ENCODE measurements at places on chromosomes 1 and 21.

GRCh38 chr1:209840611-209841010 lies 12.8 kb downstream of the UTP25 start:
- DNase-seq, result no peak

DNA sequence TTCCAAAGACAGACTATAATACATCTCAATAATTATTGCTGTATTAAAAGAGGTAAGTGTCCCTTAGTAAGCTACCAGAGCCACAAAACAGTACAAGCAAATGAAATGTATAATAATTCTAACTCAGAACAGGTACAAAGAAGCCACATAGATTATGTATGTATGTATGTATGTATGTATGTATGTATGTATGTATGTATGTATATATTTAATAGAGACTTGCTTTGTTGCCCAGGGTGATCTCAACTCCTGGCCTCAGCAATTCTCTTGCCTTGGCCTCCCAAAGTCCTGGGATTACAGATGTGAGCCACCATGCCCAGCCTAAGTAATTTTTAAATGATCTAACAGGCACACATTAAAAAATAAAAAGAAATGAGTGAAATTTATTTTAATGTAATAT lies 86.9 kb downstream of the EPS15 start:
- no peak for DNase-seq

DNA sequence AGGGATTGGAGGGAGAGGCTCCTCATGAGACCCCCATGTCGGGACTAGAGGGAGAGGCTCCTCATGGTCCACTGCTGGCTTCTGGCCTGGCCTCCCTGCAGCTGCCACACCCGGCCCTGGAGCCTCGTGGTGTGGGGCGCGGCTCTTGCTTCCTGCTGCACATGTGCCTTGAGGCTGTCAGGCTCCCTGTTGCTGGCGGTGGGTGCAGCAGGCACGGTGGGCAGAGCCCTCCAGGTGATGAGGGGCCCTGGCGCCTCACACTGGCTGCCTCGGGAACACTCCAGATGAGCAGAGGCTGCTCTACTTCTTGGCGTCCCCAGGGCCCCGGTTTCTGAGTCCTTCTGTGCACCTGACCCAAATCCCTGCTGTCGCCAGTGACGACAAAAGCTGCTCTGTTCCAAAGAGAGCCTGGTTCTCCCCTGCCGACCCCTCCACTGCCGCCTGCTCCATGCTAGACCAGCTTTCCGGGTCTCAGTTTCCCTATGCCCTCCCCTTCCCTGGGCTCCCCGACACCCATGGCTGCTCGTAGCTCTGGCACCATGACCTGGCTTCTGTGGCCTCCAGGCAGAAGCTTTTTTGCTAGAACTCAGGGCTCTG lies 9.7 kb upstream of the ATAD3B start:
- DNase-seq, result no peak

DNA sequence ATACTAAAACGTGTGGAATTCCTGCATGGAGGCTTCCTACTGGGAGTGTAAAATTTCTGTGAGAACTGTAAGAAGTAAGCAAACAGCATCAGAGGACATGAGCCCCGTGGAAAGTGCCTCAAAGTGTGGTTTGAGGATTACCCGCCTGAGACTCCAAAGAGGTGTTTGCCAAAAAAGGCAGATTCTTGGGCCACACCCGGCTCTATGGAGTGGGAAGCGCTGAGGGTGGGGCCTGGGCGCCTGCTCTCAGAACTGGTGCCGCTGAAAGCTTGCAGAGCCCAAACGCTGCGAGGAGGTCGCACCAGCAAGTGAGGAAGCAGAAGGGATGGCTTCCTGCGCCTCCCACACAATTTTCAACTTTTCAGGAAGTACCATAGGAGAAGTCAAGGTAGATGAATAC lies 43.0 kb upstream of the PSEN2 start:
- no peak for DNase-seq

GRCh38 chr1:180235077-180235501 lies 5.0 kb downstream of the LHX4 start:
- no peak for DNase-seq

GRCh38 chr1:246769306-246769705 lies 45.1 kb downstream of the SCCPDH start:
- no peak for DNase-seq

- DNase-seq, result no peak
Observed at GRCh38 chr1:84771895-84772294, 81.6 kb upstream of the SSX2IP start.

DNA sequence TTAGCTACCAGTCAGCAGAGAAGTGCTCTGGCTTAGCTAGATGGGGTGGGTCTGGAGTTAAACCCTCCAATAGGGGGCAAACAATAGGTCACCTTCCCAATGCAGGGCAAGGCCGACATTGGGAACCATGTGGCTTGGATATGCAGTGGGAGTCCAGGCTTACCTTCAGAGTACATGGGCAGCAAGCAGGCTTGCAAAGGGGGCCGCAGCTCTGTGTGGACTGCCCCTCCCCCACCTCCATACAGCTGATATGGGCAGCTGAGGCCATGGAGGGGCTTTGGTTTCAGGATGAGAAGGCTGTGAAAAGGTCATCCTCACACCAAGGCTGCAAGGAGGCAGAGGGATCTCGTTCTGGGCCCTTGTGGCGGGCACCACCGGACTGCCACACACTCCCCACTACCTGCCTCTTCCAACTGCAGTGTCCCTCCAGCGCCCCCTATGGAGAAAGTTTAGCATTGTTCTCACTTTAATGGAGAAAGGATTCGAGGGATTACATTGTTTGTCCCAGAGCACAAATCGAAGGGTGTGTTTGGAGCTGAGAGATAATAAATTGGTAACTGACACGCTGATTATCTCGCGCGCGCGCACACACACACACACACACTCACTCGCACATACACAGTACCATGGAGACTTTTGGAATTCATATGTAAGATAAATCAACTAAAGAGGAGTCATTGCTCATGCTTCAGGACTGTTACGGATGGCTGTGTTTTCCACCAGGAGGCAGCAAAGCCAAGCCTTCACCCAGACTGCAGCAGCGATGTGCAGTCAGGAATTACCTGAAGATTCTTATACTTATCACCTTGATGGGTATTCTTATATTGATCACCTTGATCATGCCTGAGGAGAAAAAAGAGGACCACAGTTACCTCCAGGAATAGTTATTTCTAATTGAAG lies 7.0 kb upstream of the SMCP start:
- DNase-seq, result no peak

DNA sequence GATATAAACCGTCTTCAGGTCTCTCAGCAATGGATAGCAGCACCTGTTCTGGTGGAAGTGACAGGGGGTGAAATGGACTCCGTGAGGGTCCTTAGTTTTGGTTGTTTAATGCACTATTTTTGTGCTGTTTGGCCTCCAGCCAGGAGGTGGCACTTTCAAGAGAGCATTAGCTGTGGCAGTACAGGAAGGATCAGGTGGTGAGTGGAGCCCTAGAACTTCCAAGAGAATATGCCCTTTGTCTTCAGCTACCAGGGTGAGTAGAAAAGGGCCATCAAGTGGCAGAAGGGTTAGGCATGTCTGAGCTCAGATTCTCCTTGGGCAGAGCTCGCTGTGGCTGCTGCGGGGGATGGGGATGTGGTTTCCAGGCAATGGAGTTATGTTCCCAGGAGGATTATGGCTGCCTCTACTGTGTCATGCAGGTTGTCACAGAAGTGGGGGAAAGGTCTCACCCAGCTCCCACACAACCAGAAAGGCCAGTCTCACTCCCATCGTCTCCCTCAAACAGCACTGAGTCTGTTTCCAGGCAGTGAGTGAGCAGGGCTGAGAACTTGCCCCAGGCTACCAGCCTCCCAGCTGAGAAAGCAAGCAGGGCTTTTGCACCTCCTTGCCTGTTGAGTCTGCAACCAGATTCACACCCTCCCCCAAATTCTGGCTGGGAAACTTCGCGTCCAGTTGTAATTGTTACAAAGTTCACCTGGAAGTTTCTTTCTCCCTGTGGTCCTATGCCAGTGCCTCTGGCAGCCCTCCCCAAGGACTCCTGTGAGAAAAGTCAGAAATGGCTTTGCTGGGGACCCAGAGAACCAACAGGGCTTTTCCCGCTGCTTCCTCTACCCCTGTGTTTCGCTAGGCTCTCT lies 39.1 kb upstream of the TTLL7 start:
- no peak for DNase-seq

- DNase-seq, result no peak
Observed at GRCh38 chr21:44704636-44705001, 6.8 kb downstream of the TSPEAR start.

- no peak for DNase-seq
Observed at GRCh38 chr1:232600424-232601258, 29.3 kb downstream of the SIPA1L2 start.

All from CD8-positive, alpha-beta T cell (primary cell).